COR-L47 (cell line): ENCODE measurements at places on chromosomes 2 and 18.
A peak's percentile ranks its signal among the peaks of the same experiment; 100 is the strongest.

GRCh38 chr18:63878925-63879324 lies 8.6 kb upstream of the SERPINB2 start:
- no peak for DNase-seq

GRCh38 chr18:5103286-5103685 lies 93.8 kb downstream of the AKAIN1 start:
- DNase-seq, result peak; percentile 8

GRCh38 chr18:67417864-67418523 lies 98.5 kb downstream of the DSEL start:
- DNase-seq, result no peak

- no peak for DNase-seq
Observed at GRCh38 chr2:168165985-168166901, 81.2 kb downstream of the STK39 start.

- no peak for DNase-seq
Observed at GRCh38 chr2:239780236-239780994, 244.7 kb downstream of the NDUFA10 start.

DNA sequence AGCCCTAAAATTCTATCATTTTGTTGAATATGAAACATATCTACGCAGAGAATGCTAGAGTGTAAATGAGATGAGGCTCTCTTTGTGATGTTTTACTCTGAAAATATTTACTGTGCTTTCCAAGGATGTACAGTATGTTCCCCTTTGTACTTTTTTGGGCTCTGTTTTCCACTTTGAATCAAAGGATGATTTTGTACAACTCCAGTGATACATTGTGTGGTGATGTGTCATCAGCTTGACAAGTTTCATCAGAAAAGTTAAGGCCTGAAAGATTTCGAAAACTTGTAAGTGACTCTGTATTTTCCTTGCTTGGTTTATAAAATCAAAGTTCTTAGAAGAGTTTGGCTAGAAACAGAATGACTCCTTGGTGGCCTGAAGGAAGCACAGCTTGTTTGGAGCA lies 206.3 kb downstream of the LTBP1 start:
- no peak for DNase-seq

- no peak for DNase-seq
Observed at GRCh38 chr18:32867936-32868335, 95.1 kb upstream of the KLHL14 start.

GRCh38 chr2:169945515-169945914 lies 118.3 kb downstream of the UBR3 start:
- no peak for DNase-seq

DNA sequence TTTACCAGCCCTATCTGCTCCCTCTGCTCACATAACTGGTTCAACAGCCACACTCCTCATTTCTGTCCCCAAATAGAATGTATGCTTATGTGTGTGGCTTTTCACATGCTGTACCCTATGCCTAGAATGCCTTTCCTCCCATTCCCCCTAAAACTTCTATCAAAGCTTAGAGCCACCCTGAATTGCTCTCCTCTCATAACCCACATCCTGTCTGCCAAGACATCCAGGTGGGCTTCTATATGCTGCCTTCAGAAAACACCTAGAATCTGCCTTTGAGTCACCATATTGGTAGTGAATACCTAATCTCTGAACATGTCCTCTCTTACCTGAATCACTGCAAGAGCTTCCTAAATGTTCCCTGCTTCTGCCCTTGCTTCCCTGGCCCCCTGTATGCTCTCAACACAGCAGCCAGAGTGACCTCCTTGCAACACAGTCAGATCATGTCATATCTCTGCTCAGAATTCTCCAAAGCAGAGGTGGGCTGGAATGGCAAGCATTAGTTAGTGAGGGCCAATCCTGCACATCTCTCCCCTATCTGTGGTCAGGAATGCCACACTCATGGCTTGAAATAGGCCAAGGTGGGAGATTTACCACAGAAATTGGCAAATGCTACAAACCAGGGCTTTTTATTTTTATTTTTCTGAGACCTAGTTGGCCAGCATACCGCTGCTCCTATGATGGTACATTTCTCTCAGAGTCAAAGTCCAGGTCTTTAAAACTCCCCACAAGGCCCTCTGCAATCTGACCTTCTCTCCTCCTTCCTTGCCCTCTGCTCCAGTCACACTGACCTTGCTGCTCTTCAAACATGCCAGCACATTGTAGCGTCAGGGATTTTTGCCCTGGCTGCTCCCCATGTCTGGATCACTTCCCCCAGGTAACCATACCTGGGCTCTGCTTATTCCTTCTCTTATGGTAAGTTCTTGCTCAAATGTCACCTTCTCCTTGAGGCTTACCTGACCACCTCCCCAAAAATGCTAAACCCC lies 111.8 kb upstream of the STON1 start:
- no peak for DNase-seq

DNA sequence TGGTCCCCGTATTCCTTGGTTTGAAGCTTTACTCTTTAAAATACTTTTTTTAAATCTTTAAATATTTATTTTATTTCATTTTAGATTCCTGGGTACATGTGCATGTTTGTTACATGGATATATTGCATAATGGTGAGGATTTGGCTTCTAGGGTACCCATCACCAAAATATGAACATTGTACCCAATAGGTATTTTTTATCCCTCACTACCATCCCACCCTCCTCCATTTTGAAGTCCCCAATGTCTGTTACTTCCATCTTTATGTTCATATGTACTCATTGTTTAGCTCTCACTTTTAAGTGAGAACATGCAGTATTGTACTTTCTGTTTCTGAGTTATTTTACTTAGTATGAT lies 59.5 kb upstream of the IL1RL1 start:
- no peak for DNase-seq

DNA sequence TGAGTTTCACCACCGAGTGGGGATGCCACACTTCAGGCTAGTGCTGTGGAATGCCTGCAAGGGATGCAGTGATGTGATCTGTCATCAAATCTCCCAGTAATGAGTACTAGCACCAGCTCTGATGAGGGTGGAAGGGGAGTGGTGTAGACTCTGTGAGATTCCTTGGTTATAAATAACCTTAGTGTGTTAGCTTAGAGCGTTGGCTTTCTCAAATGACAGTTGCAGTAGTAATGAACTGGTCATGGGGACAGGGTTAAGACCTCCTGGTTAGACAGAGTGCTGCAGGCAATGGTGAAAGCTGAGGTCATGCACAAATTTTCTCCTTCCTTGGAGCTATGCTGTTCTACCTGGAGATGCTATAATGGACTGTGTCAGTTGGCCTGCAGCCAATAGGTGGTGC lies 1063.4 kb upstream of the CRIM1 start:
- DNase-seq, result no peak

DNA sequence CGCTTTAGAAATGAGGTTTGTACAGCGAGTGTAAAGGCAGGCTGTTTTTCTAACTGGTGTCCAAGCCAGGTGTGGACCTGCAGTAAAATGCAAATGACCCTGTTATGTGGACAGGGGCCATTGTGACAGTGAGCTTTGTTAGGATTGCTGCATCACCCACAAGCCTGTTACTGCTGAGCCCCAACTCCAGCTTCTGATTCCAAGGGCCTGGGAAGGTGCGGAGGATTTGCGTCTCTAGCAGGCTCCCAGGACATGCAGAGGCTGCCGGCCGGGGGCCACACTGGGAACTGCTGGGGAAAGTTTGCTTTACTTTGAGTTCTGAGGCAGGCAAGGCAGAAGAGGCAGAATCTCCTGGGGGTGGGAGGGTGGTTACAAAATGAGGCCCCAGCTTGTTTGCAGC lies 164.1 kb downstream of the GLI2 start:
- DNase-seq, result no peak

GRCh38 chr2:96115631-96116423 lies 544 bp downstream of the ADRA2B start:
- DNase-seq, result no peak

DNA sequence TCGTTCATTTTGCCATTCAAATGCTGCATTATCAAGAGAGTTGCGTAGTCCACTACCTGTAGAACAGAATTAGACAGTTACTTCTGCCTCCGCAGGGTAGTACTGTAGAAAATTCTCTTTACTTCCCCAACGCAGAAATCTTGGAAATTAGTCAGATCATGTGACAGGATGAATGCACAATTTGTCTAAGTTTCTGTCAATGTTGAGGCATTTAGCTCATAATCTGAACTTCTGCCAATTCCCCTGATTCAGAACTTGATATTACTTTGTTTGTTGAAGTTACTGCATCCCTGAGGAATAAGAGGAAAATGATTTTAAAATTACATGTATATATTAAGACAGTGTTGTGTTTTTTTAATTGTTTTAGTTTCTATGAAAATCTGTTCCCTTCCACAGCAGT lies 83.4 kb downstream of the TTC27 start:
- no peak for DNase-seq

DNA sequence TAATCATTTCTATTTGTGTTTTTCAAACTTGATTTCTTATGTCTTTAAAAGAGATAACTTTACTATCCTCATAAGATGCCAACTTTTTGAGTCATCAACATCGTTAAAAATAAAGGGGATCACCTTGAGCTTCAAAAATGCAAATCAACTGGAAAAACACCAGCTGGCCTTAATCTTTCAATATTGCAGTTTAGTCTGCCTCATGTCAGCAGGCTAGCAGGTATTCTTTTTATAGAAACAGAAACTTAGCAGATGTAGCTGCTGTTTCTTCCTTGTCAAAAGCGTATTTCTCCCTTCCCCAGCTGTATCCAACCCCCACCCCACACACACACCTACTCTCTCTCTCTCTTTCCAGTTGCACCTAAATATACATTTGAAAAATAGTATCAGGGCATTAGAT lies 154.1 kb upstream of the ZNF804A start:
- no peak for DNase-seq

DNA sequence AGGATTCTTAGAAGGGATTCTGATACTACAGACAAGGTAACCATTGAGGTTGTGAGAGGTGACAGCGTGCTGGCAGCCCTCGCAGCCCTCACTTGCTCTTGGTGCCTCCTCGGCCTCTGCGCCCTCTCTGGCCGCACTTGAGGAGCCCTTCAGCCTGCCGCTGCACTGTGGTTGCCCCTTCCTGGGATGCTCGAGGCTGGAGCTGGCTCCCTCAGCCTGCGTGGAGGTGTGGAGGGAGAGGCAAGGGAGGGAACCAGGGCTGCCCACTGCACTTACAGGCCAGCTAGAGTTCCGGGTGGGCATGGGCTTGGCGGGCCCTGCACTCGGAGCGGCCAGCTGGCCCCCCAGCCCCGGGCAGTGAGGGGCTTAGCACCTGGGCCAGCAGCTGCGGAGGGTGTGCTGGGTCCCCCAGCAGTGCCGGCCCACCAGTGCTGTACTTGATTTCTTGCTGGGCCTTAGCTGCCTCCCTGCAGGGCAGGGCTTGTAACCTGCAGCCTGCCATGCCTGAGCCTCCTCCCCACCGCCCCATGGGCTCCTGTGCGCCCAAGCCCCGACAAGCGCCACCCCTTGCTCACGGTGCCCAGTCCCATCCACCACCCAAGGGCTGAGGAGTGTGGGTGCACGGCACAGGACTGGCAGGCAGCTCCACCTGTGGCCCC lies 23.9 kb upstream of the RIT2 start:
- no peak for DNase-seq

DNA sequence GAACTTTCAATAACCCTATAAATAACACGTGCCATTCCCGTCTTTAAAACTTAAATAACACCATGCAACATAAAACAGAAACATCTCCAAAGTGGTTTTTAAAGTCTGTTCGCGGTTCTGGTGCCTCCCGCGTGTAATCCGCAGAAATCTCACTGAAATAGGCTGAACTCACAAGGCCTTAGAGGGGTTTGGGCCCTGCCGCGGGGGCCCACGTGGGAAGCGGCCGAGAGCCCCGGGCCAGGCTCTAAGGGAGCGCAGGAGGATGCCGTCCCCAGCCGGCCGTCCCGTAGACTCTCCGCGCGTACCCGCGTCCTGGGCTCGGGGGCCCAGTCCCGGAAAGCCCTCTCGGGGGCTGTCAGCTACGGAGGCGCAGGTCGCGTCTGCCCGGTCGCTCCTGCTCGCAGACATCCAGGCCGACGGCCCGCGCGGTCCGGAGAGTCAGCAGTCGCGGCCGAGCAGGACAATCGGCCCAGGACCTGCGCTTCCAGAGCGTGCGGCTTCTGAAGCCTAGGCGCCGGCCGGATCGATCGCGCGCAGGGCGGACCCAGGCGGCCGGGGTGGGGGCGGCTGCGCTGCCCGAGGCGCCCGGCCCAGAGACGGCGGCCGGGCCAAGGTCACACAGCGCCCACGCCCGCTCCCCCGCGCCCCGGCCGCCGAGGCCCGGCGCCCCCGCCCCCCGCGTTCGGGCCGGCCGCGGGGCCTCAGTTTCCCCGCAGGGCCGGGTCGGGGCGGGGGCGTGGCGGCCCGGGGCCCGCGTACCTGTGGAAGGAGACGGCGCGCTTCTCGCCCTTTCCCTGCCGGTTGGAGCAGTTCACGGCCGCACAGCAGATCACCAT lies 558 bp downstream of the THAP4 start:
- no peak for DNase-seq

DNA sequence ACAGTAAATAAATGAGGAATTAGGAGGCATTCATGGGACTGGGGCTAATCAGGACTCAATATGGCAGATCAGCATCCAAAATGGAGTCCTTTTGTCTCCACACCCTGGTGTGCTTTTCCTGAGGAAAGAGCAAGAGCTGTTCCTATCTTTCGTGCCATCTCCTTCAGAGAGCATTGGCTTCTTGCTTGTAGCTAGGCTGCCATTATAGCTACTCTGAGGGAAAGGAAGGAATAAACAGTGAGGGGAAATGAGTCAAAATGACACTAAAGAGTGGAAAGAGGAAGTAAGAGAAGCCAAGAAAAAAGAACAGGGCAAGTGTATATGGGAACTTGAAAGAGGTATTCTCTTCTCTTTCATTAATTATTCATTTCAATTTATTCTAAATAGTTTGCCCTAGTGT lies 8.4 kb upstream of the NMI start:
- DNase-seq, result no peak

DNA sequence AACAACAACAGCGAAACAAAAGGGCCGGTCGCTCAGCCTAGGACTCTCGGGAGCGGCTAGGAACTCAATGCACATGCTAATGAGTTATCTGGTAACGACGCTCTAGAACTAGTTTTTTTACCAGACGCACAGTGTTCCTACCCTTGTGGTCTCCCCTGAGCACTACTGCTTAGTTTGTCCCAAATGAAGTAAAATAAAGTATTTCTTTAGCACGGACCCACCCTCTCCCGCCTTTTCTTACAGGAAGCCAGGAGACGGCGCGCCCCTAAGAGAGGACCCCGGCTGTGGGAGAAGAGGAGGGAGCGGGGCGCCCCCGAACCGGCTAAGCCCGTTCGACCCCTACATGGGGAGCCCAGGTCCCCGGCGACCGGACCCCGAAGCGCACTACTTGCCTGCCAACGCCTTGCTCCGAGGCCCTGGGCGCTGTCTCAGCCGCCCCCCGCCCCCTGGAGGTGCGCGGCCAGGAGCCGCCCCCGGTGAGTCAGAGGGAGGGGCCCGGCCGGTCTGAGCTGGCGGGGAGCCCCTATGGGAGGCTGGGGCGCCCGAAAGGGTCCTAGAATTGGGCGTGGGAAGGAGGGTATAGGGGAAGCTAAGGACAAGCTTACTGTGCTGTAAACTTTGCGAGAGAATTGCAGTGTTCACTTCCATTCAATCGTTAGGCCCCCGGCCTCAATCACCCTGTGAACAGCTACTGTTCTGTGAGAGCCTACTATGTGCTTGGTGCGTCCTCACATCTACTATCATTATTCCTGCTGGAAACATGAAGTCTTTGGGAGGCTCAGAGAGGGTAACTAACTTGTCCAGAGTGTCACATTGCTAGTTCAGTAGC lies 3.6 kb upstream of the CAPG start:
- no peak for DNase-seq
